ENCODE measurements at places on chromosomes 7 and 10.

DNA sequence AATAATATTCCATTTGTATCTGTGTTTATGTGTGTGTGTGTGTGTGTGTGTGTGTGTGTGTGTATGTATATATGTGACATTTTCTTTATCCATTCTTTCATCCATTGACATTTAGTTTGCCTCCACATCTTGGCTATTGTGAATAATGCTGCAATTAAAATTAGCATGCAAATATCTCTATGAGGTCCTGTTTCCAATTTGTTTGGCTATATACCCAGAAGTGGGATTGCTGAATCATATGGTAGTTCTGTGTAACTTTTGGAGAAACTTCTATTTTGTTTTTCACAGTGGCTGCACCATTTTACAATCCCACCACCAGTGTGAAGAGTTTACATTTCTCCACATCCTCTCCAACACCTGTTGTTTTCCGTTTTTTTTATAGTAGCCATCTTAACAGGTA, 53.1 kb downstream of the CH25H start:
- no peak for DNase-seq

- no peak for DNase-seq
Measured at GRCh38 chr10:48818861-48819520, 120.6 kb downstream of the LRRC18 start.

DNA sequence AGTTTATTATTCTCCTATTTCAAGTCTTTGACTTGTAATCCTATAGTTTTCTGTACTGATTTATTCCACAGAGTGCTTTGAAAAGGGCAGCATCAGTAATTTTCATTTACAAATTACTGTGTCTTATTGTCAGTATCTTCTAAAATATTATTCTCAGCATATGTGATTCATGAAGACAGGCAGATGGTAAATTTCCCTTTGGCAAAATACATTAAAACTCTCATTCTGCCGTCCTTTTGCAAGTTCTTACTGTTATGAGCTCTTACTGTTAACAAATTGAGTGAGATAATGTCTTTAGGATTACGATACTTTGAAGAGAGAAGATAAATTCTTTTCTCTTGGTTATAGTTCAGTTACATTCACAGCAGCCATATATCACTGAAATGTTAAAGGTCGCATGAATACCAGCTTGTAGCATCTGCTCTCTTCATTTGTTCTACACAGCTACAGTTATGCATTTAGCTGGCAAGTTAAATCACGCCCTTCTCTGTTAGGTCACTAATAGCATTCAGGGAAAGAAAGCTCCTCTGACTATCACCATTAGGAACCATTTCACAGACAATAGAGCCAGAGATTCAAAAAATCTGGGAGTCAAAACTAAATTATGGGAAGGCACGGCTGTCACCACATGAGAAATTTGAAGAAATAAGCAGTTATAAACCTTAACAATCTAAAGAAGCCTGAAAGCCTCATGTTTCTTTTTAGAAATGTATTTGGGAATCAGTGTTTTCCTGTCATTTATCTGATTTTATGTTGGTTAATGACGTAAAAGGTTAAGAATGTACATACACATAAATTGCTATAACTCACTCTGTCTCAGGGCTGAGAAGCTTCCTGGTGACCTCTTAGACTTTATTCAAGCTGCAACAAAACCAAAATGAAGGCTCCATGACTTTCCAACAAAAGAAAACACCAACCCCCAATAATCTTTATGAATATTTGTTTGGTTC, 109.6 kb upstream of the SP4 start:
- DNase-seq: no peak

DNA sequence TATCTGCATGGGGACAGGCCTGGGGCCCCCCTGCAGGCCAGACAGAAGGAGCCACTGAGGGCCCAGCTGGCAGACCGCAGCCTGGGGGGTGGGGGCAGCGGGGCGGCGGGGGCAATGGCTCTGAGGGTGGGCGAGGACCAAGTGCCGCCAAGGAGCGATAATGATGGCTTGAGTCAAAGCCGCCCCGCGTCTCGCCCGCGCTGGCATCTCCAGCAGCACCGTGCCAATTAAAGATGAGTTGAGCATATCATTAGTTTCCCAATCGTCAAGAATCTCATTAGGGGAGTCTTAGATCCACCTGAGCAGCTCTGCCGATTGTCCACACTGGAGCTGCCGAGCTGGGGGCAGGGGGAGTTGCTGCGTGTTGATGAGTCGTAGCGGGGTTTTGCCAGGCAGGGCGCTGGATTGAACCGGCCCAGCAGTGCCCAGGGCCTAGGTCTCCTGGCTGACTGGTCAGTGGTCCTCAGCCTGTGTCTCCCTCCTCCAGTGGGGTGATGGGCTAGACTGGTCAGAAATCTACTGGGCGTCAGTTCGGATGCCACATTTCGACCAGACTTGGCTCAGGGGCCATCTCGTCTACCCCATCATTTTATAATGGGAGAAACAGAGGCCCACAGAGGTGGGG, 41.0 kb upstream of the PSMG3 start:
- no peak for DNase-seq

GRCh38 chr7:155953781-155954549, 141.7 kb upstream of the SHH start:
- DNase-seq: no peak

DNA sequence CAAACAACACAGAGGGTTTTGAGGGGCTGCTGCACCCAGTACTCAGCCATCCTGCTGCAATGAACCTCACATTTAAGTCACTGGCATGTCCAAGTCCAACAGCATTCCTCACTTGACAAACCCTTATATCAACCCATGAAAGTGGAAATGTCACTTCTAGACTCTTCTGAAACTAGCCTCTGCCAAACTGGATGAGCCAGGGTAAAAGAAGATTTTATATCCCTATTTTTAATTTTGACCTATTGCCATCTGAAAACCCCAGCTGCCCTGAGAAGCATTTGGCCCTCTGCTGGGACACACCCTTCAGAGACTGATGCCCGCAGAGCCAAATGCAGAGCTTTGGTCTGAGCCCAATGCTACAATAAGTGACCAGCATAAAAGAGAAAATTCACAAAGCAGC, 201.1 kb downstream of the ANK3 start:
- DNase-seq: no peak

GRCh38 chr7:130996205-130996832, 262.3 kb upstream of the KLF14 start:
- DNase-seq: no peak

GRCh38 chr7:40704172-40704571, 569.4 kb downstream of the SUGCT start:
- DNase-seq: no peak

DNA sequence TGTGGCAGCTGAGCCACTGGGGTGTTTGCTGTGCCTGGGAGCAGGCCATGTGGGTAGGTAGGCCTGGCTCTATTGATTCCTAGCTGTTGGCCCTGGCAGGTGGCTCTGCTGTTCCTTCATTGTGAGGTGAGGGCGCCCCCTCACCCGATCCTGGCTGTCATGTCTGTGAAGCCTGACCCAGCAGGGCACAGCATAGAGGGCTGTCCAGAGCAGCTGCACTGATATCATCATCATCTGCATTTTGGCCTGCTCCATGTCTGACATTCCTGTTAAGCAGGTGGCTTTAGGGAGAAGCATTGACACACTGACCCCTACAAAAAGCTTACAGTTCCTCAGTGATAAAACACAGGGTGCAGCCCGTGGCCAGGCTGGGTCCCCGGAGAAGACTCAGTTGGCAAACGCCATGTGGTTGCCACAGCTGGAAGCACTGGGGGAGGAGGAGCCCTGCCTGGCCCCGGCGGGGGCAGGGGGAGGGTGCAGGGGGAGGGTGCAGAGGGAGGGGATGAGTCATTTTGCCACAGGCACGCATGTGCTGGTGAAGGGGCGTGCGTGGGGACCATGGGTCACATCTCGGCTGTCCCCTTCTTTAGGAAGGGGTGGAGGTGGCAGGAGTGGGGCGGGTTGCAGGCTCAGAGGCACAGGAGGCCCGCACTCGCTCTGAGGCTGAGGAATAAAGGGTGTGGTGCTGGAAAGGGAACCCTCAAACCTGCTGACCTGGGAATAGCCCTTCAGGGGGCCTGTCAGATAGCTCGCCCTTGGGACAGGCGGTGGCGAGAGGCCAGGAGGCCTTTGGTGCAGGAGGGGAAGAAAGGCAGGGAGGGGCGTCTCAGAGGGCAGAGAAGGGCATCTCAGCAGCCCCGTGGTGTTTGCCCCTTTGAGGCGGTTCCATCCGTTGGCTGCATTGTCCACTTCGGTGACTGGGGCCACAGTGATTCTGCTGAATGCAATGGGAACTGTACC, 31.6 kb downstream of the IKZF1 start:
- DNase-seq: no peak

- no peak for DNase-seq
Measured at GRCh38 chr7:45417268-45417667, 156.9 kb upstream of the ADCY1 start.

DNA sequence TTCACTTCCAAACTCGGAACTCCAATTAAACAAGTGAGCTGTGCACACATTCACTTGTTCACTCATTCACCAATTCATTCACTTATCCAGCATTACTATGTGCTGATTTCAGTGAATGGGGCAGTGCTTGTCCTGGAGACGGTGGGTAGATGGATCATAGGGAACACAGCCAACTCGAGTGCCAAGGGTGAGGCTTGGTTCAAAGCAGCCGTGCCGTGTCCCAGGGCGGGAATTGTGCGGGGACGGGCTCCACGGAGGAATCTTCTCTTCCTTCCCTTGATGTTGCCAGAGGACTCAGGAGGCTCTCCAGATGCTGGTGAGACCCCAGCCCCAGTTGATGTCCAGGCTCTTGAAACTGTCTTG, 2.9 kb downstream of the SH2D4B start:
- DNase-seq: no peak

DNA sequence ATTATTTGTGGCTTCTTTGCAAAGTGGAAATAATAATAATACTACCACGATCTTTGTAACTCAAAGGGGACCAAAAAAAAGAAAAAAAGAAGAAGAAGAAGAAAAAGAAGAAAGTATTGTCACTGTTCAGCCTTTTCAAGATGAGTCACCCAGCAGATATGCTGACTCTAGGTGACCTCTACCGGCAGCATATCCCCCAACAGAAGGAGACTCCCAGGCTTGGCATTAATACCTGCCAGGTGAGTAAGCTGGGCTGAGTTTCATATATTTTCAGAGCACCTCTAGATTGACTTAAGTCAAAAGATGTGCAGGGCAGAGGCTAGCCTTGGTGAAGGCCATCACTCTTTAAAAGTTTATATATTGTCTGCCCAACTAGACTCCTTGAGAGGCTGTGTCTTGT, 30.4 kb upstream of the GPR26 start:
- DNase-seq: peak; percentile 52

DNA sequence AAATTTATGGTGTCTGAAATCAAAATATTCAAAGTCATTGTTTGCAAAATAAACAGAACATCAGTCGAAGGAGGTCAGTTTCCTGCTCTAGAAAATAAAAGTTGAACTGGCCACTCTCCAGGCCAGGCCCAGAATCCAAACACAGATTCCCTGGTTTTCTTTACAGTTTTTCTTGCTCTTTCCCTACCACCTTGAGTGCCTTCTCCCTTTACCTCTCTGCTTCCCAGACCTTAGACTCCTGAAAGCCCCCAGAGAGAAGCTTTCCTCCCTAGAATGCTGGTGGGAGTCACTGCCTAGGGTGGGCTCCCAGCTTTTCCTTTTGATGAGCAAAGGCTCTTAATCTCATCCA, 6.1 kb downstream of the DNTT start:
- DNase-seq: no peak

GRCh38 chr10:132020456-132020855, 38.7 kb upstream of the BNIP3 start:
- DNase-seq: no peak

DNA sequence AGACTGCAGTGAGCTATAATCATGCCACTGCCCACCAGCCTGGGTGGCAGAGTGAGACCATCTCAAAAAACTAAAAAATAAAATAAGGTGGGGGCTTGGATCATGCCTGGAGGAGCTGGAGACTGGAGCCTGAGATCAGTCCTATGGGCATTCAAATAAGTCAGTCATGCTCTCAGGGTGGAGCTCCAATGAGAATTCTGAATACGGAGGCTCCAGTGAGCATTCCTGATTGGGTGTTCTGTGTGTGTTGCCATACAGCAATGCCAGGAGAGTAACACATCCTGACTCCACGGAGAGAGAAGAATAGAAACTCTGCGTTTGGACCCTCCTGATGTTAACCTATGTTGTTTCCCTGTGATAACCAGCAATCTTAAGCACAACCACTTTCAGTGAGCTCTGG, 16.0 kb downstream of the UBE2D4 start:
- DNase-seq: no peak

- DNase-seq: no peak
Measured at GRCh38 chr10:79334573-79334972, 12.7 kb upstream of the PPIF start.

- DNase-seq: no peak
Measured at GRCh38 chr7:10211016-10211415, 762.7 kb upstream of the PHF14 start.

- no peak for DNase-seq
Measured at GRCh38 chr10:12358863-12359564, 9.7 kb downstream of the CAMK1D start.

GRCh38 chr10:77179015-77179695, 458.5 kb downstream of the KCNMA1 start:
- DNase-seq: no peak

DNA sequence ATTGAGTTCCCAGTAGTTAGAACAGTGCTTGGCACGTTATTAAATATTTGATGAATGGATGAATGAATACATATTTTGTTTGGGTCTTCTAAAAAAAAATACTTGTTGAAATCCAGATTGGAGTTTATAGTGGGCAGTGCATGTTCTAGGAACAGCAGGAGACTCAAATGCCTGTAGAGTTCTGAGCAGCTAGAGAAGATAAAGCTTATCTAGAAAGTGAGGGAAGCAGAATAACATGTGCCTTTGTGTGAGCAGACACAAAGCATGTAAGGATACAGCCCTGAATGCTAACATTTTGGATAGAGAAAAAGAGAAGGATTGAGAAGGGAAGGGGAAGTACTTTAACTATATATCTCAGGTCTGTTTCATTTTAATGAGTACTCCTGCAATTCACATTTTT, 71.9 kb downstream of the SRI start:
- no peak for DNase-seq

DNA sequence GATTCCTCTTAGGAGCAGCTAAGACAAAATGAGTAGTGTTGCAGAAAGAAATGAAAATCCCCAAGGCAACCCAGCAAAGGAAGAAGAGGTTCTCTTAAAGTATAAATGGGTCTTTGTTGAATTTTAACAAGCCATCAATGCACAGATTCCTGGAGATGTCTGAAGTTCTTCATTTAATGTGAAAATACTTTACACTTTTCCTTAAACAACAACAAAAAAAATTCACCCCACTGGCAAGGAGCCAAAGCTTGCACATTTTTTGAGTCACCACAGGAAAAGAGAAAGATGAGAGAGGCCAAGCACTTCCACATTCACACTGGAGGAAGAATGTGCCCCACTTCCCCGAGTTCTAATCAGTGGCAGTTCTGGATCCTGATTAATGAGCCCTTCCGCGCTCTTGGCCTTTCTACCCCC, 286.4 kb upstream of the MEOX2 start:
- no peak for DNase-seq

- DNase-seq: no peak
Measured at GRCh38 chr10:110389255-110389654, 84.5 kb upstream of the SMNDC1 start.

- DNase-seq: no peak
Measured at GRCh38 chr10:239109-239508, 103.9 kb downstream of the ZMYND11 start.
